Stimulated activated CD4-positive, alpha-beta T cell treated with anti-CD3 and anti-CD28 coated beads, TNF-alpha, amount 100 ng/mL, for 1 hour (primary cell): ENCODE measurements at places on chromosomes 12 and 14.

DNA sequence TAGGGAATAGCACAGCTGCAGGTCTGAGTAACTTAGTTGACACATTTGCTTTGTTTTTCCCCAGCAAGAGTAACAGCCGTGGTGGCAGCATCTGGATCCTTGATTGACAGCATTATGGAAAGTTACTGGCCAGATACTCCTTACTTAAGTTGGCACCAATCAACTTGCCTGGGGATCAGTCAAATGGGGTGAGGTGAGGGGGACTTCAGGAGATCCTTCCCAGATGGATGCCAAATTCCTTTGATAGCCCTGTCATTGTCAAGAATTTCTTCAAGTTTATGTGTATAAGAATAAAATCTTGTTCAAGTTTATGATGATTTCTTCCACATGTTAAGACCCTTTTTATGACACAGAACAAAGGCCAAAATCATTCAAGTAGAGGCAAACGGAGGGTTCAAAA is 618.4 kb downstream of the SLC6A15 start:
- DNase-seq = no peak

GRCh38 chr12:14768823-14769405 is 34.4 kb downstream of the WBP11 start:
- no peak for DNase-seq

- no peak for DNase-seq
Observed at GRCh38 chr14:91890291-91890749, 23.0 kb upstream of the TC2N start.

GRCh38 chr14:51424561-51425251 is 184.7 kb downstream of the TMX1 start:
- DNase-seq = no peak

DNA sequence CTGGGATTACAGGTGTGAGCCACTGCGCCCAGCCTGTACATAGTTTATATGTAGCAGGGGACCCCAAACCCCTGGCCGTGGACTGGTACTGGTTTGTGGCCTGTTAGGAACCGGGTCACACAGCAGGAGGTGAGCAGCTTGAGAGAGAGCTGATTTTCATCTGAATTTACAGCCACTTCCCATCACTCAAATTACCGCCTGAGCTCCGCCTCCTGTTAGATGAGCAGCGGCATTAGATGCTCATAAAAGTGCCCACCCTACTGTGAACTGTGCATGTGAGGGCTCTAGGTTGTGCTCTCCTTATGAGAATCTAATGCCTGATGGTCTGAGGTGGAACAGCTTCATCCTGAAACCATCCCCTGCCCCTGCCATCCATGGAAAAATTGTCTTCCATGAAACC is 119.3 kb downstream of the NTN4 start:
- no peak for DNase-seq

- no peak for DNase-seq
Observed at GRCh38 chr14:101561145-101561896, at the start of gene DIO3. Gene DIO3, plus strand, starts transcription at chr14:101561495.

GRCh38 chr14:77709412-77709811 is 1.5 kb downstream of the SLIRP start:
- DNase-seq = no peak

- no peak for DNase-seq
Observed at GRCh38 chr12:6135071-6135470, 10.6 kb upstream of the VWF start.

DNA sequence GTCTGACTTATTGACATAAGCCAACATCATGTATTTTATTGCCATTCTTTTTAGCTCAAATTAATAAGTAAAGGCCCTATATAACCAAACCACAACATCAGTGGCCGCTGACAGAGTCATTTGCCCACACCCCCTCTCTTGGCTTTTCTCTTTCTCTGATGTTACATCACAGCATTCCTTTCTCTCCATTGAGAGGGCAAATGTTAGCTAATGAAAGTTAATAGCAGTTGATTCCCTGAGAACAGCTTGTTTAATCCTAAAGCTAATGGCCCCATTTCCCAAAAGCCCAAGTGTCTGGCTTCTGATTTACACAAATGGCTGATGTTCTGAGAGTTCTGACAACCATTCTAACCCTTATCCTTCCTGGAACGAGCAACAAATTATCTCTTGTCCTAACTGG is 308.8 kb downstream of the SNAPC1 start:
- no peak for DNase-seq

GRCh38 chr12:40204337-40204736 is 20.5 kb upstream of the LRRK2 start:
- DNase-seq = no peak

DNA sequence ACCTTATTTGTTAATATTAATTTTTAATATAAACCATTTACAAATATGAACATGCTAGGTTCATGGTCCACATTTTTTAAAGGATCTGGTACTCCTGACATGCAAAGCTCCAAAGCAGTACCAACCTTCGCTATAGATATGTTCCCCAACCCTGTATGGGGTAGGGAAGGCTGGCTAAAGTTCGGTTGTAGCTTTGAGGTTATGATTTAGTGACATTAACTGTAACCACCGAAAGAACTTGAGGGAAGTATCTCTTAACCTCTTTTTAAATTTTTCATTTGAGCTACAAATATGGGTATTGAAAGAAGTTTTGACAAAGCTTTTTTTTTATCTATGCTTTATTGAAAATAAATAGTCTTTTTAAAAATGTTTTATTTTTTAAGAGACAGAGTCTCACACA is 115.5 kb downstream of the DYRK2 start:
- DNase-seq = no peak

- no peak for DNase-seq
Observed at GRCh38 chr14:30177781-30178180, 250.1 kb upstream of the PRKD1 start.

- DNase-seq = no peak
Observed at GRCh38 chr12:16949871-16950667, 344.1 kb upstream of the LMO3 start.

GRCh38 chr12:46858368-46858767 is 32.6 kb upstream of the SLC38A4 start:
- no peak for DNase-seq

- no peak for DNase-seq
Observed at GRCh38 chr14:103141117-103141796, 18.0 kb downstream of the TNFAIP2 start.

GRCh38 chr14:99812096-99812750 is 19.0 kb downstream of the EML1 start:
- DNase-seq = no peak

DNA sequence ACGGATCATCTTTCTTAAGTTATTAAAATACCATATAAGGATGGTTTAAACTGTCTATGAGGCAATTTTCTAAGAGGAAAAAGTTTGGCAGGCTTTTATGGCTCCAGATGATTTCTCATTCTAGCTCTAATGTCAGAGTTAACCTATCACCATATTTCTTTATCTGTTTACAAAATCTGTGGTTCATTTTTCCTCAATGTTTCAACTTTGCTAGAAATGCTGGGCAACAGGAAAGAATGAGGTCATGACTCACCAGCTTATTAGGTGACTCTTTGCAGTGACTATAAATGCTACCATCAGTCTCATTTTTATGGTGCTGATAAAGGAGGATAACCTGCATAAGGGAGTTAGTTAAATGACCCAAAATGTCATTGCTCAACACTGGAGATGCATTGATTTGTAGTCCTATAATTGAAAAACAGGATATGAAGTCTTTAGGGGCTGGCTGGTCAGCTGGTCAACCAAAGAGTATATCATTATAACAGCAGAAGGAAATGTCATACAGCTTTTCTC is 45.3 kb upstream of the RAP1B start:
- DNase-seq = no peak

- no peak for DNase-seq
Observed at GRCh38 chr12:5051334-5051733, 7.7 kb downstream of the KCNA5 start.

DNA sequence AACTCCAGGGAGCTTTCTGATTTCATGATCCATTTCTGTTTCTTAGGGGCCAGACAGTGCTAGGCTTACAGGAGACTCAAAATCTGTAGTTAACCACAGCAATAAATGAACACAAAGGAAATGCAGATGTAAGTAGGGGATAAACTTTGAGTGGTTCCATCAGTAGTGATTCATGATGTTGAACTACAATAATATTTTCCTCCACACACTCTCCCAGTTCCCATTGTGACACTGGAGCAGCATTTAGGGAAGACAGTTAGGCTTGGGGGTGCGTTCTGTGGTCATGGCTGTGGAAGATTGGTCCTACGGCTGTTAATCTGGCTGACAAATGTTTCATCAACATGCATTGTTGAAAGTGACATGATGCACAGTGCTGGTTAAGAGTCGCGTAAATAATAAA is 66.9 kb downstream of the HMGA2 start:
- no peak for DNase-seq

DNA sequence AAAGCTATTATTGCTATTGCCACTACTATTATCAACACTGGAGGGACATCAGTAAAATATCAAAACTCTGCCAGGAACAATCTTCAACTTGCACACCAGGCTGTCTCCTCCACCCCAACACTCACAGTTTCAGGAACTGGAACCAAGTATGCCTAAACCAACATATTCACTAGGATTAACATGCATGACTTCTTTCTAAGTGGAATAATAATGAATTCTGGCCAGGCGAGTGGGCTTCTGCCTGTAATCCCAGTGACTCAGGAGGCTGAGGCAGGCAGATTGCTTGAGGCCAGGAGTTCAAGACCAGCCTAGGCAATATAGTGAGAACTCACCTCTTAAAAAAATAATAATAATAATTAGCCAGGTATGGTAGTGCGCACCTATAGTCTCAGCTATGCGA is 58.1 kb downstream of the TBX5 start:
- DNase-seq = no peak

- DNase-seq = no peak
Observed at GRCh38 chr12:122845865-122846621, 10.8 kb downstream of the HIP1R start.

DNA sequence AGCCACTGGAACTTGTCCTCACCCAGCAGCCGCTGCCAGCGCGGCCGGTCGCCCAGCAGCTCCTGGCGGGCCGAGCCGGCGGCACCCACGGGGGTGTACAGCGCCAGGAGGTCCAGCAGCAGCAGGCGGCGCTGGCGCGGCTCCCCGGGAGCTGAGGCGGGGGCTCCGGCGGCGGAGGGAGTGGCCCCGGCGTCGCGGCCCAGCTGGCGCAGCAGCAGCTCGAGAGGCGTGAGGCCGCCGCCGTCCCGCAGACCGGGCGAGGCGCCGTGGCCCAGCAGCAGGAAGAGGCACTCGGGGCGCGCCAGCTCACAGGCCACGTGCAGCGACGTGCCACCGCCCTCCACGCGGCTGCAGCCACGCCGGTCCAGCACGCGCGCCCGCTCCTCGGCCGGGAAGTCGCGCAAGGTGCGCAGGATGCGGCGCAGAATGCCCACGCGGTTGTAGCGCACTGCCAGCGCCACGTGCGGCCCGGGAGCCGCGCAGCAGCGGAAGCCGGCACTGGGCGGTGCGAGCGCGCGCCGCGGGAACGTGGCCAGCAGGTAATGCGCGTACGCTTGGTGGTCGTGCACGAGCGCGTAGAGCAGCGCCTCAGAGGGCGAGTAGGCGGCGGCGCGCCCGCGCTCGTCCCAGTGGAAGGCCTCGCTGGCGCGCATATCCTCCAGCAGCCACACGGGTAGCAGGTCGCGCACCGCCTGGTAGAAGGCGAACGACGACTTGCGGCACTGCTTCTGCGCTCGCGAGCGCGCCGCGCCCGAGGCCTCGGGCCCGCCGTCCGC is 2.3 kb downstream of the ANKRD9 start:
- DNase-seq = no peak

DNA sequence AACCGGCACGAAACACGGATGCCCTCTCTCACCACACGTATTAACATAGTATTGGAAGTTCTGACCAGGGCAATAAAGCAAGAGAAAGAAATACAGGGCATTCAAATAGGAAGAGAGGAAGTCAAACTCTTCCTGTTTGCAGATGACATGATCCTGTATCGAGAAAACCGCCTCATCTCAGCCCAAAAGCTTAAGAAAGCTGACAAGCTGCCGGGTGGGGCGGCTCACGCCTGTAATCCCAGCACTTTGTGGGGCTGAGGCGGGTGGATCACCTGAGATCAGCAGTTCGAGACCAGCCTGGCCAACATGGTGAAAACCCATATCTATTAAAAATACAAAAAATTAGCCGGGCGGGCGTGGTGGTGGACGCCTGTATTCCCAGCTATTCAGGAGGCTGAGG is 17.7 kb downstream of the OR6S1 start:
- no peak for DNase-seq

GRCh38 chr14:23284654-23285529 is 1.0 kb downstream of the HOMEZ start:
- DNase-seq = no peak

DNA sequence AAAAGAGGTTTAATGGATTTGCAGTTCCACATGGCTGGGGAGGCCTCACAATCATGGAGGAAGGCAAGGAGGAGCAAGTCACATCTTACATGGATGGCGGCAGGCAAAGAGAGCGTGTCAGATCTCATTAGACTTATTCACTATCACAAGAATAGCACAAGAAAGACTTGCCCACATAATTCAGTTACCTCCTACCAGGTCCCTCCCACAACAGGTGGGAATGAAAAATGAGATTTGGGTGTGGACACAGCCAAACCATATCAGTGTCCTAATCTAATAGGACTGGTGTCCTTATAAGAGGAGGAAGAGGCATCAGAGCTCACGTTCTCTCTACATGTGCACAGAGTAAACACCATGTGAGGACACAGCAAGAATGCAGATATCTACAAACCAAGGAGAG is 25.9 kb downstream of the DYRK2 start:
- no peak for DNase-seq

GRCh38 chr12:113022563-113023297 is 33.8 kb upstream of the DTX1 start:
- no peak for DNase-seq

DNA sequence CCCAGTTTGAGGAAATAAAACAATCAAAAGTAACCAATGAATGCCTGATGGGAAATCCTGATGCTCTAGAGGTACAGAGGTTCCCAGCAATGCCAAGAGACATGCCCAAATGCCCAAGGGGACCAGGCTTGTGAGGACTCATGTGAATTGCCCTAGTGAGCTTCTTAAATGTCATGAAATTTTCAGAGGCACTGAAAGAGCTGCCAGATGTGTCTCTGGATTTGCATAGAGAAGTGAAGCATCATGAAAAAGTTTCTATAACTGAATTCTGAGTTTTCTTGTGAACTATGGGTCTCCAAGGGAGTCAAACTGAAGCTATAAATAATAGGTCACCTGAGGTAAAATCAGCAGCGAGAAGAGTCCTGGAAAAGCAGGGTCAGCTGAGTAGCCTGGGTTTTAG is 9.9 kb downstream of the PTPRR start:
- no peak for DNase-seq

DNA sequence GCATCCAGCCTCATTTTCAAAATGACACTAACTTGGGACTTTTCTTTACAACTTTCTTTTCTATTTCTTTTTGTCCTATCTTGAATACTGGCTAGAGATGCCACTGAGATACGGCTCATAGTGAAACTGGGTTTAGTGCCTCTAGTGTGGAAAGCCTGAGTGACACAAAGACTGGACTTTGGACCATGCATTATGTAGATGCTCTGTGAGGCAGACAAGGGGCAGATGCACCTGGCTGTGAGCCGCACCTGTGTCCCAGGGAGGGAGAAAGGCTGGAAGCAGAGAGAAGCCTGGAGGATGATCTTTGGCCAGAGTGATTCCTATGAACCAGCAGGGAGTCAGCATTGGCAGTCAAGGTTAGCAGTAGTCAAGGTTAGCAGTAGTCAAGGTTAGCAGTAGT is 852.3 kb upstream of the TMEM132C start:
- DNase-seq = no peak

- no peak for DNase-seq
Observed at GRCh38 chr14:82385048-82385447, 851.4 kb upstream of the SEL1L start.

GRCh38 chr12:48810903-48811431 is 7.3 kb upstream of the CACNB3 start:
- no peak for DNase-seq

- DNase-seq = no peak
Observed at GRCh38 chr12:17928708-17929366, 161.2 kb downstream of the RERGL start.

- DNase-seq = no peak
Observed at GRCh38 chr12:91804533-91804932, 341.1 kb downstream of the BTG1 start.
